A549 treated with DMSO at 1 μM for 4 hours (cell line): ENCODE measurements at places on chromosomes 16 and 17. TPM values are rescaled to one million over a fixed set of nuclear protein-coding genes. Genes with fewer than 3 reads are reported as not detected.

Gene SMARCE1
- 98.5 to 122 TPM (median 119 TPM) in 5 replicates for total RNA-seq

Gene SLC16A11
- not detected in 5 replicates for total RNA-seq

Gene CD300LB
- 0.07 to 0.12 TPM in 2 of 5 replicates, not detected in the others for total RNA-seq

Gene PMM2
- 91.2 to 106 TPM (median 95.3 TPM) in 5 replicates for total RNA-seq

Gene NLRC5
- 4.3 to 5.7 TPM (median 5.3 TPM) in 5 replicates for total RNA-seq

Gene STAT5A
- 6.0 to 6.8 TPM (median 6.7 TPM) in 5 replicates for total RNA-seq

Gene IL17C
- total RNA-seq, result not detected in 5 replicates

Gene HP
- not detected in 5 replicates for total RNA-seq

Gene E4F1
- 18.2 to 26.6 TPM (median 23.6 TPM) in 5 replicates for total RNA-seq

Gene CDRT15L2
- total RNA-seq, result not detected in 5 replicates

Gene NAGS
- total RNA-seq, result 0.77 to 1.4 TPM (median 1.0 TPM) in 5 replicates

Gene KRTAP4-3
- not detected in 5 replicates for total RNA-seq

Gene USP43
- total RNA-seq, result 4.4 to 5.9 TPM (median 5.1 TPM) in 5 replicates

Gene TMEM235
- total RNA-seq, result not detected in 5 replicates

Gene TACO1
- total RNA-seq, result 51.3 to 56.5 TPM (median 54.4 TPM) in 5 replicates

Gene SPATA22
- total RNA-seq, result not detected in 5 replicates

Gene TPPP3
- 10.2 to 14.4 TPM (median 12.0 TPM) in 5 replicates for total RNA-seq
